ENCODE measurements at places on chromosomes 6 and 20.
A peak's percentile ranks its signal among the peaks of the same experiment; 100 is the strongest.

DNA sequence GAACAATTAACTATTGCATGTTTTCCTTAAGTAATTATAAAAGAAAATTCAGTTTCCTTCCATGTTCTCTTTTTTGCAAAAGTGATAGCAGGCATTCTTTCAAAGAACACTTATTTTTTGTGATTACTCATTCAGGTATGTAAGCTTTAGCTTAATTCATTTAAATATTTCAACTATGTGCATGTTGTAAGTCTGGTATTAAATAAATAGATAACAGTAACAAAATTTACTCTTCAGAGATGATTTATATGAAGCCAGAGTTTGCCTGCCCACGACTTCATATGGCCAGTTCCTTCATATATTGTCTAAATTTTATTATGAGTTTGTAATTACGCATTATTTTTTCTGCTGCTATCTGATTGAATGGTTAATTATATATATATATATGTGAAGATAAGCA is 110.9 kb downstream of the ADGRG6 start:
- DNase-seq = no peak

- no peak for DNase-seq
These were observed 192.2 kb downstream of the RFPL4B start for GRCh38 chr6:112539355-112539754.

DNA sequence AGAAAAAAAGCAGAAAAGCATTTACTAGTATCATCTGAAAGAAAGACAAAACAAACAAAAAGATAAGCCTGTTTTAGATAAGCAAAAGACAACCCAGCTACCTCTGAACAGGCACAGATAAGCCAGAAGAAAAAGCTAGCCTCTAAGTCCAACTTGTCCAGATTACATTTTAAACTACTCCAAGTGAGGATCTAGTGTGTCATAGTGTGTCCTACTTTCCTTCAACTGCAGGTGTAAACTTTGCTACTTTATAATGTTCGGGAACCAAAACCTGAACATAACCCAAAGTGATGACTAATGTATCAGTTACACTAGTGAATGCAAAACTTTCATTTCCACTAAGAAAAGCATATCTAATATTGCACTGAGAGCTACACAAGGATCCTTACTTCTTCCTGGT is 19.5 kb downstream of the ADNP start:
- no peak for DNase-seq

- DNase-seq = no peak
These were observed 232.8 kb downstream of the GRIK2 start for GRCh38 chr6:101626269-101626668.

DNA sequence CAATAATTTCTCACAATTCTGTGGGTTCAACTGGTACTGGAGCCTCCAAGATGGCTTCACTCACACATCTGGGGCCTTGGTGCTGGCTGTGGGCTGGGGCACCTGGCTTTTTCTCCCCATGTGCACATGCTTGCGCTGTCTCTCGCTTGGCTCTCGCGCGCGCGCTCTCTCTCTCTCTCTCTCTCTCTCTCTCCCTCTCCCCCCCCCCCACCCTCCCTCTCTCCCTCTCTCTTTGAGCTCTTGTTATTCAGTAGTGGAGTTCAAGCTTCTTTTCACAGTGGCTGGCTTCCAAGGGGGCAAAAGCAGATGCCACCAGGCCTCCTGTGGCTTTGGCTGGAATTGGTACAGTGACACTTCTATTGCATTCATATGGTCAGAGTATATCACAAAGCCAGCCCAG is 10.8 kb upstream of the TBCC start:
- no peak for DNase-seq

GRCh38 chr6:36727505-36728021 is 29.9 kb downstream of the RAB44 start:
- DNase-seq = peak; percentile 96

- DNase-seq = no peak
These were observed 219.7 kb downstream of the FARS2 start for GRCh38 chr6:5481033-5481432.

GRCh38 chr20:17648315-17648646 is 33.8 kb downstream of the RRBP1 start:
- no peak for DNase-seq

- no peak for DNase-seq
These were observed 53.1 kb downstream of the PREX1 start for GRCh38 chr20:48774696-48775095.

DNA sequence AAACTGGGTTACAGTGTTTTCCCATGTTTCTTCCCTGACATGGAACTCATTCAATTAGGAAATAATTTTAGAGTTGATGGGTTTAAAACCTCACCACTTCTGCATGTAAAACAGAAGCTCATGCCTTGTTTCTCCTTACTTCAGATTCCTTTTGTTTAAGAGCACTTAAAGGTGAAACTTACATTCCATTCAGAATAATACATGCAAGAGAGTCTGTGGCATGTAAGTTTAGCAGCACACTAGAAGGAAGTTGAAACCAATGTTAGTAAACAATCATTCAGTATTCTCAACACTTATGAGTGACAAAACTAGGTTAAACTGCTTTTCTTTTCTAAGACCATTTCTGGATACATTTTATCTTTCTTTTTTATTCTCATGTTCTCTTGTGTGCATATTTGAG is 495.6 kb upstream of the PTCHD4 start:
- DNase-seq = no peak

DNA sequence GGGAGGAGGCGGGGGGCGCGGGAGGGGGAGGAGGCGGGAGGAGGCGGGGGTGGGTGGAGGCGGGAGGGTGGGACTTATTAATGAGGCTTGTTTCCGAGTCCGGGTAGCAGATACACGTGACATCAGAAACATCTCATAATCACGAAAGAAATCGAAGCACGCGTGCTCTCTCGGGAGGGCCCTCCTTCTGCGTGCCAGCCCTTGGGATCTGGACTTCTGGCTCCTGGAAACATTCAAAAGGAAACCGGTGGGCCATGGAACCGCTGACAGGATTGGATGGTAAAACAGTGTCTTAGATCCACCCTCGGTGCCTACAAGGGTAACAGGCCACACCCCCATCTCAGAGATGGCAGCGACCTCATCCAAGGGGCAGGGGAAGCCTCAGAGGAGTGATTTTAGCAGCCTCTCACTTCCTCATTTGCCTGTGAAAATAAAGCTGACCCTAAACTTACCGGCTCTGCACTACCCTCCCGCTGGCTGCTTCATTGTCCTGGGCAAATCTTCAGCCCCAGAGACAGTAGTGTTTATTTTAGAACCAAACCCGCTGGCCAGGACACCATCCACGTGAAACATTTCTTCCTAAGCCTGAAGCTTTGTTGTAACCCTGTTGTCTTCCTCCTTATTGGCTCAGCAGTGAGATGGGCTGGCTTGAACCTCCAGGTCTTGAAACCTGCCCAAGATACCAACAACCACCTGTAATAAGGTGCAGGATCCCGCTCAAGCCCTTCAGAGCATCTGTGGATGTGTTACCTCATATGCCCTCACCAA is 97.5 kb downstream of the PSMG4 start:
- peak; percentile 14 for DNase-seq

- peak; percentile 98 for DNase-seq
These were observed 16.9 kb downstream of the SYTL3 start for GRCh38 chr6:158666628-158667359.

DNA sequence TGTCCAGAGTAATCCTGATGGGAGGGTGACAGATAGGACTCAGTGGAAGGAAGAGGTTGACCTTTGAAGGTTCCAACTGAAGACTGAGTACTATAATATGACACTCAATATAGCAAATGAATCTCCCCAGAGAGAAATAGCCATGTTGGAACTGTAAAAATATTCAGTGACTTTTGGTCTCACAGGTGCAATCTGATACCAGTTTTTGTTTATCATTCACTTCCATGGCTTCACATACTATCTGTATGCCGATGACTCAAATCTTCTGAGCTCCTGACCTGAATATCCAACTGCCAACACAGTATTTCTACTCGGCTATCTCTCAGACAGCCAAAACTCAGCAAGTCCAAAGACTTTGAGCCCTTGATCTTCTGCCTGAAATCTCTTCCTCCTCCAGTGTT is 21.8 kb upstream of the PKHD1 start:
- no peak for DNase-seq

GRCh38 chr20:11791835-11792567 is 125.7 kb upstream of the BTBD3 start:
- DNase-seq = no peak

DNA sequence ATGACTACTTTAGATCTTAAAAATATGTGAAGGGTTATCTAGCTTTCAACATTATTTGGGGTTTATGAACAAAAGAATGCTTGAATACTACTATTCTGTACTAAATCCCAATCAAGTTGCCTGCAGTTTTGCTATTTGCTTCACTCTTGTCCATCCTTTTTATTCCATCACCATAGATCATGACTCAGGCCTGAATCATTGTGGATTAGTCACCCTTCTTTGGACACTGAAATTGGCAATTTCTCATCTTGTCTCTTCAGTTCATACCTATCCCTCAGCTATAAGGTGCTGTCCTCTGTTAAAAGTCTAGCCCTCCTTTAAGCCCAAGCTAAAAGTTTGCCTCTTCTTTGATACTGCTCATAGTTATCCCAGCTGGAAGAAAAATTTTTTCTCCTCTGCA is 199.1 kb downstream of the CENPW start:
- no peak for DNase-seq

DNA sequence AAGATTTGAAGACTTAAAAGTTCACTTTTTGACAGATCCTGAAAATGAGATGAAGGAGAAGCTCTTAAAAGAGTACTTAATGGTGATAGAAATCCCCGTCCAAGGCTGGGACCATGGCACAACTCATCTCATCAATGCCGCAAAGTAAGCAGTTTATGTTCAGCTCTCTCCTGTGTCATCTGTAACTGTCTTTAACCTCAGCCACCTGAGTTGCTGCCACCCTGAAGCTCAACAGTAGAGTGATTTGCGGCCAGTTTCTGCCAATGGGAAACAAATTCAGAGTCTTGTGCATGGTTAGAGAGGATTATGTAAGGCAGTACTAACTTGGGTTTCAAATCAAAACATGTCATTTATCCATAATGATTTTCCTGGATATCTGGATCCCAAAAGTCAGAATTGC is 10.1 kb downstream of the TNFAIP3 start:
- DNase-seq = no peak

DNA sequence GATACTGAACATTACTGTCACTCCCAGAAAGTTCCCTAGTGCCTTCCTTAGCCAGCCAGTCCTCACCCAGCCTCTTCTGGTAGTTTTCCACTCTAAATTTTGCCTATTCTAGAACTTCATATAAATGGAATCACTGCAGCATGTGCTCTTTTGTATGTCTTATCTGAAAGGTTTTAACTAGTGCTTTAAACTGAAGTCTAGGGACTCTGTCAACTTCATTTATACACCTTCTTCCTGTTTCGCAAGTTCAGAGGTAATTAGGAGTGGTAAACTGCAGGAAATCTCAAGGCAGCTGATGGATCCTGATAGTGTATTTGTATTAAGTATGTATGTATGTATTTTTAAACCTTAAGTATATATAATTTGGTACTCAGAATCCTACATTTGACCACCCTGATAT is 94.3 kb downstream of the TCP11 start:
- DNase-seq = no peak

DNA sequence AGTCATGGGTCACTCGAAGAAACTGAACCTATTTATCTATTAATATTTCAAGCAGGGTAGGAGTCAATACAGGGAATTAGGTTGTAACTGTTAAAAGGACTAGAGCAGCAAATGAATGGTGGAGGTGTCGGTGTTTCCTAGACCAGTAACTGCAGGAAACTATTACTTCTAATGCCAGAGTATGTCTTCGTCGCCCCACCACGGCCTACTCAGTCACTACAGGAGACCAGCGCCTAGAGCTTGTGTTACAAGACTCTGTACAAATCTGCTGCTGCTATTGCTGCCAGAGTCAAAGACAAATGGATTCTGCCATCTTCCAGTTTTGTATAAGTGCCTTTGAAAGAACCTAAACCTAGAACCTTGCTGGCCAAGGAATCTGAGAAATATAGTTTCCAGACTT is 343.9 kb downstream of the SOX4 start:
- no peak for DNase-seq

DNA sequence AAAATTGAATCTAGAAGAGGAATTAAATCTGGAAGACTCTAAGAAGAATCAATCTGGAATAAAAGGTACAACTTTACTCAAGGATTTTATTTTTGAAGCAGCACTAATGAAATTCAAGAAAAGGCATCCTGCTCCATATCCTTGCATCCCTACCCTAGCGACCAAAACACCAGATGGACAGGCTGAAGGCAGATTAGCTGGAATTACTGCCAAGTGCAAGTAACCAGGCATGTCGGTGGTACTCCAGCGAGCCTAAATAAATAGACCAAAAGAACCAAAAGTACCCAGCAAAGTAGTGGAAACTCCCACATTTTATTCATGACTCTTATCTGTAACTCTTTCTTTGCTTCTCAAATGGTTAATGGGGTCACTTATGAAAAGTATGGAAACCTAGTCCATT is 21.0 kb downstream of the OPRM1 start:
- DNase-seq = no peak

- no peak for DNase-seq
These were observed 157.8 kb downstream of the CDKAL1 start for GRCh38 chr6:20692023-20692422.

Data from Kasumi-1 (cell line).